ENCODE measurements at places on chromosomes 3 and 15.

DNA sequence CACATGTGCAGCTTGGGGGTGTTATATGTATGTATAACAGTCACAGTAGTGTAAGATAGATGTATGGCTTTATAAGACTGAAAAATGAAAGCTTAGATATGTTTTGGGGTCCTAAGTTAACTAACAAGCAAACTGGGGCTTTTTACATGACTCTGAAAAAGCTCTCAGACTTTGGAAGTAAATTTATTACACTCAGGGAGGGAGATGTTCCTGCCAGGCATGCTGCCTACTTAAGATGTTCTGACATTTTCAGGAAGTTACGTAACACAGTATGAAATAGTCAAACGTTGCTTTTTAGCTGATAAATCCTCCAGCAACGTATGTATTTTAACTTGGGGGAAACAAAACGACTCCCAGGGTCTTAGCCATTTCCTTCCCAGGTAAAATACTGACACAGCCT, 1.7 kb upstream of the IFT57 start:
- no peak for DNase-seq

DNA sequence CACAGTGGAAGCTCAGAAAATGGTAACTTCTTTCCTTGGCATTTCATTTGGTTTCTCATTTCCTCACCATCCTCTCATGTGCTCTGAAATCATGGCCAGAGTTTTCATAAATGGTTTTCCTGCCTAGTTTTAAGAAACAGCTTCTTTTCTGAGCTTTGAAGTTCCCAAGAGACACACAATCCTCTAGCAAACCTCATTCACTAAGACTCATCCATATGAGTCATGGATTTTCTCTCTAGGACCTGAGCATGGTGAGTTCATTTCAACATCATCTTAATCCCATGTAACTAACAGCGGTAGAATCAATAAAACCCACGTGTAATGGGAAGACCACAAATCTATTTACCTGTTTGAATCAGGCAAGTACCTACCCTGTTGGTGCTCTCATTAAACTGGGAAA, 274.5 kb upstream of the LRTM1 start:
- DNase-seq: no peak

GRCh38 chr3:157807280-157807679, 298.9 kb downstream of the SHOX2 start:
- DNase-seq: no peak

DNA sequence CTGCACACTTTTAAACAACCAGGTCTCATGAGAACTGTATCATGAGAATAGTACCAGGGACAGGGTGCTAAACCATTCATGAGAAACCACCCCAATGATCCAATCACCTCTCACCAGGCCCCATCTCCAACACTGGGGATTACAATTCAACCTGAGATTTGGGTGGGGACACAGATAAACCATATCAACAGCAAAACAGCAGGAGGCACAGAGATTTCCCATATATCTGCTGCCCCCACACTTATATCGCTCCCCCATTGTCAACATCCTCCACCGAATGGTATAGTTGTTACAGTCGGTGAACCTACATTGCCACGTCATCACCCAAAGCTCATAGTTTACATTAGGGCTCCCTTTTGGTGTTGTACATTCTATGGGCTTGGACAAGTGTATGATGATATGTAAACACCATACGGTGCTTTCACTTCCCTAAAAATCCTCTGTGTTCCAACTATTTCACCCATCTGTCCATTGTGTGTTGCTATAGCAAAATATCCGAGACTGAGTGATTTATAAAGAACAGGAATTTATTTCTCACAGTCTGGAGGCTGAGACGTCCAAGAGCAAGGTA, 224.8 kb downstream of the FAM43A start:
- DNase-seq: no peak

DNA sequence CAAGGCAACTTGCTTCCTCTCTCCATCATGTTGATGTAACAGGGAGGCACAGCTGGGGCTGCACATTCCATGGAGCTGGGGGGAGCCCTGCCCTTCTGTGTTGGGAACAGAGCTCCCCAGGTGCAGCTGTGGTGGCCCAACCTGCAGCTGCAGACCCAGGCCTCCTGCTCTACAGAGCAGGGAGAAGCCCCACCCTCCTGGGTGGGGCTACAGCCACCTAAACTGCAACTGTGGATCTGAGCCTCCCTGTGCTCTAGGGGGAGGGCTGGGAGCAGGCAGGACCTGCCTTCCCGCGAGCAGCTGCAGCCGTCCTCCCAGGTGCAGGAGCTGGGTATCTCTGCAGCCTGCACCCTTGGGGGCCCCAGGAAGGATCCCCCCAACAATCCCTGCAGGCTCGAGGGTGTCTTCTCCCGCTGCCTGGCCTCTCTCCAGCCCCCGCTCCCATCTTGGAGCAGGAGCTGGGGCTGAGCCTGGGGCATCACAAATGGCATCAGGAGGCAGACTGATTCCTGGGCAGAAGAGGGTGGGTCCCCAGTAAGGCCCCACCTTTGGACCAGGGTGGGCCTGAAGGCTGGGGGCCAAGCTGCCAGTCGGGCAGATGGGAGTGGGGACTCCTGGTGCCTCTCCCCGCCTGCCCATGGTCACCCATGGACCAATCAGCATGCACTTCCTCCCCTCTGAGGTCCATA, 7.4 kb downstream of the LRRC58 start:
- DNase-seq: no peak

DNA sequence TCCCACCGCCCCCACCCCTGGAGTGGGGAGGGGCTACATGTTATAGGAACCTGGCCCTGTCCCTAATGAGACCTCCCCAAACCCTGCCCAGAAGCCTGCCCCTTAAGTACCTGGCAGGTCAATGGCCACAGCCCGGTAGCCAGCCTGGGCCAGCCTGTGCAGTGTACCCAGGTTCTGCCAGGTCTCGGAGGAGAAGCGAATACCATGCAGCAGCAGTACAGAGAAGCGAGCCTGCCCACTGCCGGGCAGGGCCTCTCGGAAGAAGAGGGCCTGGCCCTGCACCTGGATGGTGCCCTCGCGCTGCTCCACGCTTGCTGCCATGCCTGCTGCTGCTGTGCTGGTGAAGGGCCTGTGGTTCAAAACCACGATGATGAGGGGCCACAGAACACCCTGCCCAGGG, 2.5 kb downstream of the ABHD14B start:
- DNase-seq: no peak

DNA sequence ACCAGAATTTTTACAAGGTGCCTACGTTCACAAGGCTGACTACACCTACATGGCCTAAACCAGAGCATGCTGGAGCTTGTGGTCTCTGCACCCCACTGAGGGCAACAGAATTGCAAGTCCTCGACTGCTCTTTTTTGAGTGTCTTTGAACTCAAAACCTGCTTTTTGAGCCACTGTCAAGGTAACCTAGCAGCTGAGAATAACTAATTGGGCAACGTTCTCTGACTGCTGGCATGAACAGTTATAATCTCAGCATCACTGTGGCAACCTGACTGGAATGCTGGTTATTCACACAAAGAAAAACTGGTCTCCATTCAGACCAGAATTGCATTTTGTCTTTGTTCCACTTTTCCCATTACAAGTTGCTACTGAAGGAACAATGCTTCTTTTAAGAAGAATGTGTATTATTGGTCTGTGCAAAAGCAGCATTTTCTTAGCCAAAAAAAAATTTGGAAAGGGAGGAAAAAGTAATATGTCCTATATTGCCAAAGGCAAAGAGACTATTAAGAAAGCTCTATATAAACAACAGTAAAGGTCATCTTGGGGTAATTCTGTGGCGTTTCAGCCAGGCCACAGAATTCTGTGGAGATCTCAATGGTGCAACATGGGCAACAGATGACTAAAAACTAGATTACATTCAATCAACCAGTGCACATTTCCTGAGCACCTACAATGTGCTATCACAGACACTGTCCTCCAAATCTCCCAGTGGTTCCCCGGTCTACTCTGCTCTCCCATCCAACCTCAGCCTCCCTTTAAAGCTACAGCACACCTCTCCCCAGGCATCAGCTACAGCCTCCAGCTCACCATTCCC, 76.8 kb downstream of the TNIK start:
- DNase-seq: no peak

GRCh38 chr15:74196175-74196574, 6.4 kb downstream of the STRA6 start:
- no peak for DNase-seq

DNA sequence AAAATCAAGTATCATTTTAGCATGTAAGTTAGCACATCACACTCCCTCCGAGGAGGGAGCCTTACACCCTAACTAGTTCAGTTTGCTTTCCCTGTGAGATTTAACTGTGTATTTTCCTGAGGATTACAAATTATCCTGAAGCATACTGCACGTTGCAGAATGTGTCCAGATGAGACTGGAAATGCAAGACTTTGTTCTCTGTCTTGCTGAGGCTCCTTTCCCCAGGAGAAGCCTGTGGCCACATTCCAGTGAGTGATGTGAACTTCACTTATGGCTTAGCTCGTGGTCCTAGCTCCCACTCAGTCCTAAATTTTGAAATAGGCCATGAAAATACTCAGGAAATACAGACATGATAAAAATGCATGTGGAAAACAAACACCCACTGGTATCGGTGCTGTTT, 23.7 kb downstream of the PDZRN3 start:
- no peak for DNase-seq

DNA sequence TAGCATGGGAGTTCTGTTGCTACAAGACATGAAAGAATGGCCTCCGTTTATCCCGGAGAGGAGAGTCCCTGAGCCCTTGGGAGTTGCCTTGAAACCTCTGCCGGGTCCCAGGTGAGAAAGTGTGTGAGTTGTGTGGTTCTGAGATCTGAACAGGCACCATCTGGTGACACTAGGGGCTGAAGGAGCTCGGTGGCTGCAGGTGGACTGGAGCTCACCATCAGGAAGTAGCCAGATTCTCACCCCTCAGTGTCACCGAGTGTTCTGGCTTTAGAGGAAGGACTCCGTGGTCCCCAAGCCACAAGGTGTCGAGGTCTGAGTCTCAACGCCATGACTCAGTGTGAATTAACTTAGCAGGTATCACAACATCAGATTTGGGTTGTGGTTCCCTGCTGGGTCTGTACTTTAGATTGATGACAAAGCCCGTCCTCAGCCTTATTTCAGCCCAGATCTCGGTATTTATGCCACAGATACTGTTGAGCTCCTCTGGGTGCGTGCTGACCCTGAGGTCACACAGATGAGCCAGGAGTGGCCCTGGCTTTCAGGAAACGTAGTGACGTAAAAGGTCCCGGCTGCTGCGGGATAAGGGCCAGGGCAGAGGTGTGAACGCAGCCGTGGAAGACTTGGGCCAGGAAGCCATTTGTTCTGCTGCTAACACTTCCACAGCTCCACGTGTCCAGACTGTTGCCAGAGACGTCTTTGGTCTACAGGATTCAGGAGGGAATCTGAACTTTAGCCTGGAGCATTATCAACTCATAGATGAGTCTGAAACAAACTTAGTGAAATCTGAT, 54.4 kb downstream of the PGPEP1L start:
- no peak for DNase-seq

DNA sequence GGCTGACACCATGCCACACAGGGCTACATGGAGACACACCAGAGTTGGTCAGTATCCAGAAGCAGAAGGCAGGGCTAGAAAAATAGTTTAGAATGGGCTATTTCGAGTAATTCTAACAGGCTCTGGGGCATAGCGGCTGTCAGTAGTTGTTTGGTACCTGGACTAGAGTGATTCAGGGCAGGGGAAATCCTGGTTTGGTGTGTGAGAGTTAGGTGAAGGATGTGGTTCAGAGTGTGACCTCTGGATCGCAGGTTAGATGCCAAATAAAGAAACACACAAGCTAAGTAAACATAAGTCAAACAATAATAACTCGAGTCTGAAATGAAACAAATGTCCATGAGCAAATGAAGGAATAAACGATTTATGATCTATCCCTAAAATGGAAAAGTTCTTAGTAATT, 31.5 kb downstream of the CNTN3 start:
- DNase-seq: no peak

DNA sequence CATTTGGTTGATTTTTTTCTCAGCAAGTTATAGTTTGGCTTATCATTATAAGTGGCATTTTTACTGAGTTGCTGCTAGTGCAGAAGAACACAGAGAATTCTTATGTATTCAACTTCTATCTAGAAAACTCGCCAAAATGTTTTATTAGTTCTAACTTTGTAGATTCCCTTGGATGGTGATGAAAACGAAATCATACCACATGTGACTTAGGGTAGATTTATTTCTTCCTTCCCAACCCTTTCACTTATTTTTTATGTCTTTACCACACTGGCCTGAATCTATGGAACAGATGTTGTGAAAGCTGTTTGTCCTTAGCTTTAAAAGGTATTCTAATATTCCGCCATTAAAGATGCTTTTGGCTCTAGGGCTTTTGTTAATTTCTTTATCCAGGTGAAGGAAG, 503.3 kb upstream of the CFAP20DC start:
- no peak for DNase-seq

GRCh38 chr3:158101335-158102241, 4.6 kb downstream of the SHOX2 start:
- DNase-seq: no peak

- DNase-seq: no peak
Measured at GRCh38 chr3:130968221-130968620, 58.4 kb downstream of the ASTE1 start.

GRCh38 chr3:17320266-17320665, 422.2 kb downstream of the TBC1D5 start:
- no peak for DNase-seq

DNA sequence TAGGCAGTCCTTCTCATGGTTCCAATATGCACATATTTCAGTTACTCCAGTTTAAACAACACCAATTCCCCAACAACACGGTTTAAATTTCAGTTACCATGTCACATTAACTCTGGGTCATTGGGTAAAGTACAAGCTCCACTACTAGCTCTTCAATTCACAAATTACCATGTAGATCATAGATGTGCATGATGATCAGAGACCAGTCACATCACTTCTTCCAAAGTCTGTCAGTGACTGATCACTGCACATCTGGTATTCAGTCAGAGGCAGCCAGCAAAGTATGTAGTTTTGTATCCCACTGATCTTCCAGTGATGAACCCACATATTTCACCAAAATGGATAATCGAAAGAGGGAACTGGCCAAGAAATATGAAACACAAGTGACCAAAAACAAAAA, 978.4 kb upstream of the CFAP20DC start:
- no peak for DNase-seq

DNA sequence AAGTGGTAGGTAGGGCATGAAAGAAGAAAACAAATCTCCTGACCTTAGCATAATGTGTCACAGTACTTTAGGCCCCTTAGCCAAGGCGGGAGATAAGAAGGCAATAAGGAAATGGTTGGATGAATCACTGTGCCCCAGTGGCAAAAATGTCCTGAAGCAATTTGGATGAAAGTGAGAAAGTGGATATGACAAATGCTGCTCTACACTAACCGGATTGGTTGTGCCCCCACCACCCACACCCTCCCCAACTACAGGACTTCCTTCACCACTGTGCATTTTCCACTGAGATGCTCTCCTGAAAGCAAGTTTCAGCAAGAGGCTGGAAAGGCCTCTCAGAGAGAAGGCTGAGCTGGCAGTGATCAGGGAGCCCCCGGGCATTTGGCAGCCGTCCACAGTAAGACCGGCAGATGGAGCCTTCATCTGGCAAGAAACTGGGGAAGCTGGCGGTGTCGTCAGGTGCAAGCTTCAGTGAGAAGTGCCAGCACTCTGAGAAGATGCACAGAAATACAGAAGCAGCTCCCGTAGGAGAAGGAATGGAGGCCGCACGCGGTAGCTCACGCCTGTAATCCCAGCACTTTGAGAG, 63.8 kb downstream of the ATP1B3 start:
- no peak for DNase-seq

GRCh38 chr3:48372862-48373435, 930 bp downstream of the FBXW12 start:
- DNase-seq: no peak

GRCh38 chr3:160671995-160672394, 5.0 kb upstream of the ARL14 start:
- no peak for DNase-seq

- DNase-seq: no peak
Measured at GRCh38 chr15:38070778-38071177, 136.3 kb downstream of the TMCO5A start.

- DNase-seq: no peak
Measured at GRCh38 chr3:107644631-107645030, 121.9 kb downstream of the BBX start.
